Activated CD4-positive, alpha-beta memory T cell treated with anti-CD3 and anti-CD28 coated beads for 36 hours (primary cell): ENCODE measurements at places on chromosomes 1 and 21.

DNA sequence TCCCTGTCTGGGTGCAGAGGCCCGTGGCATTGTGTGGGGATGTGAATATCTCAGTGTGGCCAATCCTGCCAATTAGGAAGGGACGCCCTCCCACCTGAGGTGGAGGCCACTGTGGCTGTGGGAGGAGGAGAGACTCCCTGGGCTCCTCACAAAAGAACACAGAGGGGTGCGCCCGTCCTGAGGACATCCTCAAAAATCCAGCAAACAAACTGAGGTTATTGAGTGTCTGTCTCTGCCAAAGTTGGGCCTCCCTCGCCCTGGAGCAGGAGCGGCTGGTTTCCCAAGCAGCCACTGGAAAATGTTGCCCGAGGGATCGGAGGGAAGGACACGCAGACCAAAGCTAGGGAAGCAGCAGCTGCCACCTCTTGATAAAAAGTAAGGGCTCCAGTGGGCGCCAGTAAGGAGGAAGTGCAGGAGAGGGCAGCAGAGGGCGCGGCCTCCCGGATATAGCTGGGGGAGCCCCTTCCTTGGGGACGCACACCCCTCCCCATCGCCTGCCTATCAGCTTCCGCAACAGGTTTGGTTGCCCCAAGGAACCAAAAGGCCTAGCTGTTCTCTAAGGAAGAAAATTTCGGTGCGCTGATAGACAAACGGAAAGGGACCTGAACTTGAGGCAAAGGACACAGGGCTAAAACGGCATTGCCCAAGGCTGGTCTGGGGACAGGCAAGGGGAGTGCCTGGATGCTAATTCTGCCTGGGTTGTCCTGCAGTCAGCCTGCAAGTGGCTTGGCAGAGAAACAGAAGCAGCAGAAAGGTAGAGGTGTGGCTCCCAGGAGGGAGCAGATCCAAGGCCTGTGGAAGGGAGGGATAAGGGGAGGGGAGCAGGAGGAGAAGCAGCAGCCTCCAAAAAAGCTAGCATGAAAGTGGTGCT lies 1.7 kb upstream of the GRIK3 start:
- DNase-seq = peak; percentile 45

GRCh38 chr1:36909946-36910725 lies 124.2 kb downstream of the GRIK3 start:
- DNase-seq = no peak

DNA sequence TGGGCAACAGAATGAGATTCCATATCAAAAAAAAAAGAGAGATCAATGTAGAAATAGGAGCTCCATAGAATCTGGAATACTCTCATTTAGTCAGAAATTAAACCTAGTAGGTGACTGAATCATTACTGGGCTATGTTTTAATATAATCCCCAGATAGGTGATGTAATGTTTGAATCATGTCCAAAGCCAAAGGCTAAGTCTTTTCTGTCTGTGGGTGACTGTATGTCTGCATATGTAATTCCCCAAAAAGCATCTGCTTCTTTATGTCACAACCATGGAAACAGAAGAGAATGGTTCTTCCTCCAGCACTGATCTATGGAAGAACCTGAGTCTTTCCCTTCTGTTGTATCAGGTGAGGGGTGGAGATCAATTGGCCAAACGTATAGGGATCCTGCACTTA lies 5.8 kb downstream of the LAMC2 start:
- DNase-seq = no peak

DNA sequence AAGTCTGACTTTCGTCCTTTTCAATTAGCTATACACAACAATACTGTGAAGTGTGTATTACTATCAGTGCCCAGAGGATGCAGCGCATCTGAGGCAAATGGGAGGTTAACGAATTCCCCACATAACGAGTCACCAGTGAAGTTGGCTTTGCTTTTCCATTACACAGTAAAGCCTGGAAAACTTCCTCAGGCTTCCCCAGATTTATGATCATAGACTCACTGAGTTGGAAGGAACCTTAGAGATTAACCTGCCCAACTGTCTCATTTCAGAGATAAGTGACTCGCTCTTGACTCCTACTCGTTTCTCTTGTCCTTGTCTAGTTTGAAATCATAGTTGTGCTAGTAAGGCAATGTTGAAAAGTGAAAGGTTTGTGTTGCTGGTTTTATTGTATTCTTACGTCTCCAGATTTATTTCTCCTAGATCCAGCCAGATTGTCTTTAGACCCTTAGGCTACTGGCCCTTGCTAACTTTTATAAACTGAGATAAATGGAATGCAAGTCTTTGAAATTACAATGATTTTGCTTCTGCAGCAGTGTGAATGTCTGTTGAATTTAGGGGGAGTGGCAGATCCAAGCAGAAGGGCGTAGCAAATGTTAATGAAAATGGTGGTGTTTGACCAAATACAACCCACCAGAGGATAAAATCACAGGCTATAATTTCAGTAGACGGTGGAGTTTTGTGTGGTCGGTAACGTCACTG lies 17.3 kb downstream of the S1PR1 start:
- DNase-seq = no peak

DNA sequence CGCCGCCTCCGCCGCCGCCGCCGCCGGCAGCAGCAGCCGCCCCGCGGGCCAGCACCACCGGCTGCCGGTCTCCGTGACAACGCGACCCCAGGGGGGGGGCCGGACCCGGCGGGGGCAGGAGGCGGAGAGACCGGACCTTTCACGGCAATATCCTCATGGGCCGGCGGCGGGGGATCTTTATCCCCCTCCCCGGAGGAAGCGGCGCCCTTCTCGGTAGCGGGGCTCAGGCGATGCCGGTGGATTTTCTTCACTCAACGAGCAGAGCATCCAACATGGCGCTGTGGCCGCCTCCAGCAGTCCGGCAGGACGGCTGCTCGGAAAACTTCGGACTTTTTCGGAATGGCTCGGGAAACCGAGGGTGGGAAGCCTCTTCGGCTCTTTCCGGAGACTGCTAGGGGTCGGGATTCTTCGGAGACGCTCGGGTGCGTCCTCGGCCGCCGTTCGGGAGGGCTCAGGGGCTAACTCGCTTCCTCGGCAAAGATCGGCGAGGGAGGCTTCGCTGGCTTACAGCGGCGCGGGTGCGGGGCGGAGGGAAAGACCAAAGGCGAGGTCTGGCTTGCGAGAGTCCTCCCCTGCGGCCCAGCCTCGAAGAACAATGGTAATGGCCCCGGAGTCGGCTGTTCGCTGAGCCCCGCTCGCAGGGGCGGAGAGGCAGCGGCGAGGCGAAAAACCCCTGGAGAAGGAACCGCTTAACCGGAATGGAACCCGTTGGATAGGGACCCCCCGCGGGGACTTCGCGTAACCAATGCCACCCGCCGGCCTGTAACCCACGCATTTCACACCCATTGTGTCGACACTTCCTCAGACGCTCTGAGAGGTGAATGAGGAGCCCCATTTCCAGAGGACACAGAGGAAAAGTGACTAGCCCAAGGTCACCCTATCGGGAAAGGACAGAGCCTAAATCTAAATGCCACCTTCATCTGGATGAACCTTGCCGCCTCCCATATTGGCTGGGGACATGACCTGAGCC lies at the start of gene EIF4G3:
EIF4G3 (minus strand) TSS at position 312 of the 970 bp plus-strand sequence. CDS start 174,155 bp downstream, outside the sequence.
- DNase-seq = peak; percentile 100

DNA sequence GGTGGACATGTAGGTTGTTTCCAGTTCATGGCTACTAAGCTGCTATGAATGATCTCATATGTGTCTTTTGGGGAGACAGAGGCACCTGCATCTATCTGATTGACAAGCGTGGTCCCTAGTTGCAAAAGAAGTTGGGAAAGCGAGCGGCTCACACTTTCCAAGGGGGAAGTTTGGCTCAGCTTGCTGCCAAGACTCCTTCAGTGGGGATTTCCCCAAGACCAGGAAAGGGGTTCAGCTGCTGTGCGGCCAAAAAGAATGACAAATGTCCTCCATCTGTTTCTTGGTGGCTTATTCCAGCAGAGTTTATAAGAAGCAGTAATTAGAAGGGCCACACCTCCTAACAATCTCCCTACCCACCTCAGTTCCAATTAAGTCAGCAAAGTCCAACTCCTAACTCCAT lies 128.5 kb upstream of the GALNT2 start:
- no peak for DNase-seq

GRCh38 chr1:206769304-206769731 lies 1.3 kb upstream of the IL19 start:
- DNase-seq = peak; percentile 87

GRCh38 chr1:29426701-29427279 lies 190.5 kb downstream of the PTPRU start:
- no peak for DNase-seq

DNA sequence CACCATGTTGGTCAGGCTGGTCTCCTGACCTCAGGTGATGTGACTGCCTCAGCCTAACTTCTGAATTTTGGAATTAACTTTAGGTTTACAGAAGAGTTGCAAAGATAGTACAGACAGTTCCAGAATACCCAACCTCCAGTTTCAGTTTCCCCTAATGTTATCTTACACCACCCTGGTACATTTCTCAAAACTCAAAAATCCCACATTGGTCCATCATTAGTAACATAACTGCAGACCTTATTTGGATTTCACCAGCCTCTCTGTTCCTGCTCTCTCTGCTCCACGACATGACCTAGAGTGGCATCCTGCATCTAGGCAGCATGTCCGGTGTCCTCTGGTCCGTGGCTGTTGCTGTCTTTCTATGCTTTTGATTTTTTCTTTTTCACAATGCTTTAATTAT lies 5.0 kb upstream of the ZC3H12A start:
- DNase-seq = no peak

DNA sequence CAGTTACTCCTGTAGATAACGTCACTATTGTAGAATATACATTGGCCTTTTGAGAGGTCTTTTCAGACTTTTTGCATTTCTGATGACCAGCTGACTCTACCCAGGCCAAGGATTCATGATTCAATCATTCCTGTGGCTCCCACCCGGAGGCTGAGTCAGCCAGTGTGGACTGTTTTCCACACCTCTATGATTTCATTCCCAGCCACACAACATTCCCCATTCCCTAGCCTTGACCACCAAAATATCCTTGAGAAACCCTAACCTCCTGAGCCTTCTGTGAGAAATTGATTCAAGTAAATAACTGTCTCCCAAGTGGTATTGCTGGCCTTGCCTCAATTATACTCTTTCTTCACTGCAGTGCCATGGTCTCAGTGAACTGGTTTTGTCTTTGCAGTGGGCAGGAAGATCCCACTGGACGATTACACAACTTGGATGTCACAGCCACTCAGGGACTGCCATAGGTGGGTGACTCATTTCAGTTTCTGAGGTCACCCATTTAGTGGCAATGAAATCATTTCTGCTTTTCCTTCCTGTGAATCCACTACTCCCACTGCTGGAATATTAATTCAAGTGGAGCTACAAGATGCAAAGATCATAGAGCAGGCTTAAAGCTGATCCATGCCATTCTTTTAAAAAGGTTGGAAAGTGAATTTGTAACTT lies 518.6 kb upstream of the ZP4 start:
- no peak for DNase-seq

- no peak for DNase-seq
These were observed 1162.4 kb downstream of the BRINP3 start for GRCh38 chr1:189315035-189315901.

- DNase-seq = peak; percentile 7
These were observed 643 bp downstream of the FNDC5 start for GRCh38 chr1:32869923-32870614.

DNA sequence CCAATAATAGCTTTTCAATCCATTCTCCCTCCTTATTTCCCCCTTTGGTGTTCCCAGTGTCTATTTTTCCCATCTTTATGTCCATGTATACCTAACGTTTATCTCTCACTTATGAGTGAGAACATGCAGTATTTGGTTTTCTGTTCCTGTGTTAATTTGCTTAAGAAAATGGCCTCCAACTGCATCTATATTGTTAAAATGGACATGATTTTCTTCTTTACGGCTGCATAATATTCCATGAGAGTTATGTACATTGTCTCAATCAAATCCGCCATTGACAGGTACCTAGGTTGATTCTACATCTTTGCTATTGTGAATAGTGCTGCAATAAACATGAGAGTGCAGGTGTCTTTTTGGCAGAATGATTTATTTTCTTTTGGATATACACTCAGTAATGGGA lies 126.7 kb downstream of the CTH start:
- no peak for DNase-seq

DNA sequence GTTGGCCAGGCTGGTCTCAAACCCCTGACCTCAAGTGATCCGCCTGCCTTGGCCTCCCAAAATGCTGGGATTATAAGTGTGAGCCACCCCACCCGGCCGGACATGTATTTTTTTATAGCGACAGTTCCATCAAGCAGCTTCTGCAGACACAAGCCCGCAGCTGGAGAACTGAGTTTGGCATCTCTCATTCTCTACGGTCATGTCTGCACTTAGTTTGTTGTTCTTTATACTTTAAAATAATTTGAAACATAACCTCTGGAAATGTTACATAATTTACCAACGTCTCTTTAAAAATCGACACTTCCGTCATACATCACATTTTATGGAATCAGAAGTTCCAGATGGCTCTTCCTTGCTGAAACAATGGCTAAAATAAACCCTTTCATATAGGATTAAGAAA lies 183.6 kb downstream of the DYRK1A start:
- no peak for DNase-seq

GRCh38 chr1:99173900-99174299 lies 90.4 kb upstream of the PLPPR4 start:
- no peak for DNase-seq

DNA sequence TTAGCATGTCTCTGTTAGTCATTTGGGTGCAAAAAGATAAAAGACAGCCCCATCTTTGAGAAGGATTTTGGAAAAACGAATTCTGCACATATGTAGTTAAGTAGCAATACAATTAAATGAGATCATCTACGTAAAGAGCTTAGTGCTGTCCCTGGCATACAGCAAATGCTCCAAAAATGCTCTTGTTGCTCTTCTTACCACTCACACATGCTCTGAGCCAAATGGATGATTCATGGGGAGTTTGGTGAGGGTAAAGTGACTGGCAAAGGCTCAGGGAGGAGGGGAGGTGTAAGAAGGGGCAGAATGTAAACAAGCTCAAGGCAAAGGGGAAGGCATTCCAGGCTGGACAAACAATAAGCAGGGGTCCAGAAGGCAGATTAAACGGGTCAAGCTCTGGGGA lies 191.9 kb downstream of the AK5 start:
- DNase-seq = no peak

DNA sequence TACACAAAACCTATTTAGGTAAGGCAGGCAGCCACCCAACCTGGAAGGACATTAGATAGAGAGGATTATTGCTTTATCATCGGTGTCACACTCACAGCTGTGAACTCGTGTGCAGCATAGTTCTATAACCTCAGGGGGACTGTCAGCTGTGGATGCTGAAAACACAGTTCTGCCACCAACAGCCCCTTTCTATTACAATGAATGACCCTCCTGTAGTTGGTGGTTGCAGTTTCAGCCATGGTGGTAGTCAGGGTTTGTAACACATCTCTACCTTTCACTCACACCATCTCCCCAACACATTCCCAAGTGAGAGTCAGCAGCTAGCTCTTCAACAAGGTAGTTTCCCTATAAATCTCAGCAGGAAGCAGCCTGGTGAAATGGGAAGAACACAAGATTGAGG lies 136.8 kb downstream of the ZC3H11B start:
- no peak for DNase-seq

DNA sequence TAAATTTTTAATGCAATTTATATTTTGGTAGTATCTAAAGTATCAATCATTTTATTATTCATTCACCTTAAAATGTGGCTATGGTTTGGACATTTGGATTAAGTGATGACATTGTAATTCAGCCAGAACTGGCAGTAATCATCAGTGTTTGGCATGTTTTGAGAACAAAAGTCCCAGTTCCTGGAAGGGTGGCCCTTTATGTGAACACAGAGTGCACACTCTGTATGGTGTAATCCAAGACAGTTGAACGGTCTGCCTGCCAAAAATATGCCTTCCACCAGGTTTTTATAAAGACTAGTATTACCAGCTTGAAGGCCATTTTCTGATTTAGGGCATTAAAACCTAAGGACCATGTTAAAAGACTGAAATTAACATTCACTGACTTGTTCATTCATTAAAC lies 448.7 kb downstream of the LTN1 start:
- DNase-seq = no peak
